NCI-H187 treated with DMSO at 0.1 percent for 48 hours (cell line): ENCODE measurements at places on chromosomes 3 and 15.

DNA sequence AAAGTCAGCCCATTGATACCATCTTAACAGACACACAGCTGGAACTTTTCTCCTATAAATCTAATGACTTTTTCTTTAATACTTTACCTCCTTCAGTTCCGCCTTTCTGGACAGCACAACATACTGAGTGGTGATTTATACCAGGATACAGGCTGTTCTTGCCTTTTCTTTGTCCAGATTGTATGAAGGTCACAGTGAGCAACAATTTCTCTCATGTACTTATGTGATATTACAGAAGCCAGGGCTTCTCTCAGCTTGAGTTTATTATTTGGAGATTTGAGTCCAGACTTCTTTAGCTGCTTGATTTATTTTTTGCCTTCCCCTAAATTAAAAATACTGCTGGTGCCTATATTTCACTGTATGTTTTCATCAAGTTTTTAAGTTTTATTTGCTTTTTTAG is 976.0 kb downstream of the ROBO2 start:
- DNase-seq: no peak

DNA sequence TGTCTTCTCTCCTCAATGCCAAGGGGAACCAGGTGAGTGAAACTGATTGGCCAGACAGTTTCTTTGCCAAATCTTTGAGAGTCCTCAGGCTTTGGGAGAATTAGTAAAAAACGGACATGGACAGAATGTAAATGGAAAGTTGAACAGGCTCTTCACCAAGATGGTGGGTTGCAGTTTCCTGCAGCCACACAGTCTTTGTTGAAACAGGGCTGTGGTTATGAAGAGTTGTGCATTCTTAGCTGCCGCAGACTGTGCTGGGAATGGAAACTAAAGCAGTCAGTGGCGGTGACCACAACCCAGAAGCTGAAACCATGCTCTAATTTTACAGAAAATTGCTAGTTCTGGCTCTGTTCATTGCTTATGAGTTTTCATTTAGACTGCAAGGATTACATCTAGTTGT is 42.1 kb upstream of the TASOR start:
- DNase-seq: no peak

- no peak for DNase-seq
Observed at GRCh38 chr15:69060744-69061143, 46.2 kb downstream of the NOX5 start.

GRCh38 chr3:102394517-102394916 is 40.3 kb upstream of the ZPLD1 start:
- no peak for DNase-seq

DNA sequence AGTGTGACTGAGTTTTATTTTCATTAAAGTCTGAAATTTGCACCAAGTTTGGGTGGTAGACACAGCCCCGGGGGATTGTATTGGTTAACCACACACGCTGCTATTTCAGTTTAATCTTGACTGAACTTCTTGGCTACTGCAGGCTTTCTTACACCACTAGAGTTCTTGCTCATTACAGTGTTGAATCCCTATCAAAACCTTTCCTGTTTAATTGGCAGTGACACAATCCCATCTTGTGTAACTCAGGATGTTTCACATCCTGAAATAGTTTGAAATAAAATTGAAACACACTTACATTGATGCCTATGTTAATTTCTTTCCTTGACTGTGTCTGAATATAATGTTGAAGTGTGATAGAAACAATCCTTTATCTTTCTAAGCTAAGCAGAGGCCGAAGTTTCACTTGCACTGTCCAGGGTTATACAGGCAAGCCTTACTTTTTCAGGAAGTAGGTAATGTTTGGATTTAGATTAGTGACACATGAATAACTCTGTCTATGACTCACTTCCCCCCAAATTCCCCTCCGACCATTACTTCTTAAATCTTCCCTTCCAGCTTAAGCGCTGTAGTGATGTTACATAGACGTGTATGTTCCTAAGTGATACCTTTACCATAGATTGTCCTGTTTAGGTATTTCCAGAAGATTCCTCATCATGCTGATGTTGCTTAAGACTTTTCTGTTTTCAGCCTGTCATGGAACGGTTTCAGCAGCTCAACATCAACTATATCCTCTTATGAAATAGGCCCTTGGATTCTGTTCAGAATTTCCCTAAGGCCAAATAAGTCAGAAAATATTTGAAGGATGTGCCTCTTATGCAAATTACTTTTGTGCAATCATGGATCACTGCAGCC is 16.8 kb downstream of the ATG7 start:
- no peak for DNase-seq

GRCh38 chr3:72041511-72041910 is 256.6 kb upstream of the PROK2 start:
- DNase-seq: no peak

- no peak for DNase-seq
Observed at GRCh38 chr3:11199902-11200845, 45.9 kb downstream of the HRH1 start.

- no peak for DNase-seq
Observed at GRCh38 chr3:21705769-21706168, 45.2 kb downstream of the ZNF385D start.

GRCh38 chr3:67620869-67621268 is 33.5 kb downstream of the SUCLG2 start:
- no peak for DNase-seq

DNA sequence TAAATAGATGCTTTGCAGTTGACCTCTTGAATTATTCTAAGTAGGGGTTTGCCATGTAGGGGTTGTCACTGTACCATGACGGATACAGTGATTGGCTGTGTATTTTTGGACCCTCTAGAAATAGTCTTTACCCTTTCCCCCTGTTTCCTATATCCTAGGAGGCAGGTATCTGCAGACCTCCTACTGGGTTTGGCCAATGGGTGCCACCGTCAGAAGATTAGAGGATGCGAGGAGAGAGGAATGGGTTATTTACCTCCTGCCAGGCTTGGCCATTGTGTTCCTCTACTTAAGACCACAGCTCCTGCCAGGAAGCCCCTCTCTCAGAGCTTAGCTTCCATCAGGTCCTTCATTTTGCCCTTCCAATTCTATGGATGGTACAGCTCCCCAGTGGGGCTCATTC is 40.2 kb upstream of the CLRN1 start:
- DNase-seq: no peak

GRCh38 chr3:134368751-134369105 is 5.5 kb downstream of the AMOTL2 start:
- no peak for DNase-seq

DNA sequence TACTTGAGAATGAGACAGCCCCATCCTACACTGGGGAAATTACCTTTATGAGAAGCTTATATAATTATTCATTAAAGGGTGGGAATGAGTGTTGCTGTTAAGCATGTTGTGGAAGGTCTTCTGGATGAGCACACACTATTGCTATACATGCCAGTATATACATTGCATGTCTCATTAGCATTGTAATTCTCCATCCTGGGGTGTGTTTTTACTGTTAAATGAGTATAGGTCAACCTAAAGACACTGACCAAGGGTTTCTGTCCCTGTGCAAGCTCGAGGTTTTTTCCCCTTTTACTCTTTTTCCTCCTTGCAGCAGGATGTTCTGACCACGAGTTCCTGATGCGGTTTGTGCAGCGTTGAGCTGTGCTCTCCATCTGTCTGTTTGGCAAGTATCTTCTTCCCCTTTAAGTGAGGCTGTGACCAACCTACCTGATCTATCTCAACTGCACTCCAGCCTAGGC is 7.2 kb upstream of the IVD start:
- DNase-seq: no peak

DNA sequence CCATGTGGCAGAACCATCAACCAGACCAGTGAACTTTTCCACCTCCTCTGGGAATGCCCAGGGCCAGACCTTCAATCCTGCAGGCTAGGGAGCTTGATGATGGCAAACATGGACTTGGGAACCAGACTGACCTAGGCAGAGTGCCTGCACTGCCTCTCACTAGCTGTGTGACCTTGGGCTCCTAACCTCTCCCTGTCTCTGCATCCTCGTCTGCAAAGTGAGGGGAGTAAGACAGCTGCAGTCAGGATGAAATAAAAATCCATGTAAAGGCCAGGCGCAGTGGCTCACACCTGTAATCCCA is 17.5 kb upstream of the LOXL1 start:
- DNase-seq: no peak

GRCh38 chr15:37856109-37856508 is 78.3 kb upstream of the TMCO5A start:
- DNase-seq: no peak

GRCh38 chr3:106004137-106004681 is 135.4 kb upstream of the CBLB start:
- no peak for DNase-seq

DNA sequence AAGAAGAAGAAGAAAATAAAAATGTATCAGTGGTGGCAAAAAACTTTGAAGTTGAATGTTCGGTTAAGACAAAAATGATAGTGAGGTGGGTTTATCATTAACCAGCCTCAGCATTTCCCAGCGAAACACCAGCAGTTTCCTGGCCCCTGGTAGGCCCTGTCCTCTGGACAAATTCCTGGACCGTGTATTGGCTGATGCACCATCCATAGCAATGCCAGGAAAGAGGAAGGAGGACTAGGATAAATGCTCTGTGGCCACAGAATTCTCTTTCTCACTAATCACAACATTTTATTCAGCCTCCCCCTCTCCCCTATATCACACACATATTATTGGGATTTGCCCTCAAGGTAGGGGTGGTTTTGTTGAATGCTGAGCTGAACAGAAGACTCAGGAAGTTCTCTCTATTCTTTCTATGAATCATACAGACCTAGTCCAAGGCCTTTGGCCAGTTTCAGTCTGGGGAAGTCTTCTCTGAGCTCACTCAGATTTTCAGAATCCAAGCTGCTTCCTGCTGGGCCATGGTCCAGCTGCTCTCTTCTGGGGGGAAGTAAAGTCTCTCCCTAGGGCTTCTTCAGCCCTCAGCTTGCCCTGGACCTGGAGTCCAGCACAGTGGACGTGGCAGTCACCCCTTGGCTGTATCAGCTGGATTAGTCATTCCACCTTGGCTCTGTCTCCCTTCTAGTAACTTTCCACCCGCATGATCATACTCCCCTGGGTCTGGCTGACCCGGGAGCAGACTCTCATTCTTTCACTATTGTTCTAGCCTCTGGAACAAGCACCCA is 27.6 kb downstream of the SLC28A1 start:
- no peak for DNase-seq

- no peak for DNase-seq
Observed at GRCh38 chr3:131586277-131586676, 83.5 kb upstream of the MRPL3 start.

- DNase-seq: no peak
Observed at GRCh38 chr3:179970746-179971145, 66.0 kb downstream of the PEX5L start.

DNA sequence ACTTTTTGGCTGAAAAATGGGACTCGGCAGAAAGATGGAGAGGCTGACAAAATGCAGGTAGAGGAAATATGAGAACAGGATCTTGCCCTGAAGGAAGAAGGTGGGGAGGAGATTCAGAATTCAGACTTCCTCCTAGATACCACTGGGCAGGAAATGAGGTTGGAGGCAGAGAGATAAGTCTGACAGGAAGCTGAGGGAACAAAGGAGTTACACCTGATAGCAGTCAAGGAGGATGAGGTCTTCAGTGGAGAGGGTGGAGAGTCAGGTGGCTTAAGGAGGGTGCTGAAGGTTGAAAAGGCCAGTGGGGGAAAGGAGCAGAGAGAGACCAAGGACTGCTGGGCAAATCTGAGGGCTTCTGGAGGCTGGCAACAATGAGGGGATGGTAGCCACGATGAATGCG is 56.8 kb downstream of the CCR4 start:
- DNase-seq: no peak

DNA sequence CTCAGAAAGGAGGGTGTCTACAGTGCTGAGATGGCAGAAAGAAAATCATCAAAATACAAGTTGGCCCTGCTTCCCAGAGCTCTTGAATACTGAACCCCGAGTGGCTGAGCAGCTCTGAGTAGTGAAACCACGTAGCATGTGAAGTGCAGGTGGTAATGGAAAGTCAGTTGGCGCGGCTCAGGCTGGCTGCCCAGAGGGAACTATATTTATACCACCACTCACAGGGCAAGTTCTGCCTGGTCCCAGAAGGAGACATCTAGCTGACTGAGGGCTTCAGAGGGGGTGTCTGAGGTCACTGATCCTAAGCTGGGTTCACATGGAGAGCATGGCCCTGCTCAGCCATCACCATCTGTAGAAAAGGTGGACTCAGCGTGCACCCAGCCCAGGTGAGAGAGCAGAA is 129.6 kb upstream of the AGBL1 start:
- DNase-seq: no peak

DNA sequence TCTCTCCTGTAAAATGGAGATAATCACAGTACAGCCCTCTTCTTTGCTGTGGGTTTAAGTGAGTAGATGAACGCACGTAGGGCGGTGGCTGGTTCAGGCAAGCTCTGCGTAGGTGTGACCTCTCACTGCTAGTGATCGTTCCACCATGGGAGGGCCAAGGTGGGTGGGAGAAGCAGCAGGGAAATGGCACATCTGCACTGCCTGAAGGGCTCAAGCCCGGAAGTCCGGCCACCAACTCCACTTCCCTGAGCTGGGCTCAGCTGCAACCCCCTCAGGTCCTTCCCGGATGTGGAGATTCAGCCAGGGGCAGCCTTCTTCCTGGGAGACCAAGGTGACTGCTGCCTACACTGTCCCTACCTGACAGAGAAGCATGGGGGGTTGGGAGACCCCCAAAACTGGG is 102.9 kb downstream of the ADCY5 start:
- DNase-seq: no peak

DNA sequence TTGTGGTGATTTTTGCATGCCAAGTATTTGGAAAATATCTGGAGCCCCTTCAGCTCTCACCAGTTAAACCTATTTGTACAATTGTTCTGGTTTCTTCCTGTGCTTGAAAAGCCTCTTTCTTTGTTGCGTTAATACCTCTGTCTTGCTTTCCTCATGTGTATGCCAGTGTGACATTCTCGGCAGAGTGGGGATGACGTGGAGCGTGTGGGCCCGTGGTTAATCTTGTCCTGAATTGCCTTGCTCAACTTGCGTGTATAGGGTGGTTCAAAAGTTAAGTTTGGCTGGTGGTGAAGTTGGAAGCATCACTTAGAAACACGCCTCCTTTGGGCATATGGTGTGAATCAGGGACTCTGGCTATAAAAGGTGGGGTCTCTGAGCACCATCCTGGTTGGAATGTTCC is 67.1 kb downstream of the IGF1R start:
- DNase-seq: no peak

- DNase-seq: no peak
Observed at GRCh38 chr15:98730860-98731711, 82.7 kb downstream of the IGF1R start.

- no peak for DNase-seq
Observed at GRCh38 chr3:50487181-50487580, 16.3 kb downstream of the CACNA2D2 start.

DNA sequence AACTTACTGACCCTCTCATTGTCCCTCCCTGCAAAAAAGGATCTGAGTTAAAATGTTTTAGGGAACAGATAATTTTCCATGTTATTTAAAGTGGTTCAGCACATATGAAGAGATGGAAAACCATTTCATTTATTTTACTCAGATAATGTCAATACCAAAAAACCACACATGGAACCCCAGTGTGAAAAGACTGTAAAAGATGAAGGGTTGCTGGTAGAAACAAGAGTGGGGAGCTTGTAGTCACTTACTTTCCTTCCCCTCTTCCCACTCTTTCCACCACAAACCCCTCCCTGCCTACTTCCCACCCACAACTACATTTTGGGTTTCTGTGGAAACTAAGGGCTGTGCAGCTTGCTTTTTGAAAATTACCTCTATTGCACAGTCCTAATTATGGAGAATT is 18.5 kb upstream of the KLHL25 start:
- DNase-seq: no peak

GRCh38 chr3:117486719-117487716 is 777.4 kb downstream of the TUSC7 start:
- DNase-seq: no peak

- no peak for DNase-seq
Observed at GRCh38 chr3:36790765-36791164, 26.4 kb upstream of the DCLK3 start.

- no peak for DNase-seq
Observed at GRCh38 chr3:50256978-50257890, 11.7 kb upstream of the SEMA3B start.
